ENCODE measurements at places on chromosomes 16 and 17.
A peak's percentile ranks its signal among the peaks of the same experiment; 100 is the strongest.

GRCh38 chr16:19804538-19805323 lies 79.9 kb downstream of the GPRC5B start:
- DNase-seq, result peak; percentile 8

- DNase-seq, result no peak
Observed at GRCh38 chr17:81683208-81683583, 401 bp downstream of the ARL16 start.

- DNase-seq, result no peak
Observed at GRCh38 chr17:81294512-81295030, 536 bp downstream of the SLC38A10 start.

DNA sequence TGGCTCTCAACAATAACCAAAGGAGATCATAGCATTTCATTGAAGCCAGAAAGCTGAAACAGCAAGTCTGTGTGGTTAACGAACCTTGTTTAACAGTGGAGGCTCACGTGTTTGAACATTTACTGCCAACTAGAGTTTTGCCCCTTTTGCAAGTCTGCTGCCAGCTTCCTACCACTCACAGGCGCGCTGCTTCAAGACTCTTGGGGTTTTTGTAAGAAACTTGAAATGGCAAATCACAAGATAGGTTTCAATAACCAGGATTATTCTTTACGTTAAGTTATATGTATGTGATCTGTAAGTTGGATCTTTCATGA lies 1.2 kb downstream of the SNTB2 start:
- no peak for DNase-seq

DNA sequence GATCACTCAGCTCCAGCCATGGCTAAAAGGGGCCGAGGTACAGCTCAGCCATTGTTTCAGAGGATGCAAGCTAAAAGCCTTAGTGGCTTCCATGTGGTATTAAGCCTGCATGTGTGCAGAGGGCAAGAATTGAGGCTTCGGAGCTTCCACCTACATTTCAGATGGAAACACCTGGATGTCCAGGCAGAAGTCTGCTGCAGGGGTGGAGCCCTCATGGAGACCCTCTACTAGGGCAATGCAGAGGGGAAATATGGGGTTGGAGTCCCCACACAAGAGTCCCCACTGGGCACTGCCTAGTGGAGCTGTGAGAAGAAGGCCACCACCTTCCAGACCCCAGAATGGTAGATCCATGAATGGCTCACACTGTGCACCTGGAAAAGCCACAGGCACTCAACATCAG lies 14.7 kb upstream of the PSMD11 start:
- DNase-seq, result no peak

- DNase-seq, result no peak
Observed at GRCh38 chr17:77885678-77886386, 72.7 kb upstream of the TNRC6C start.

GRCh38 chr16:86322806-86323205 lies 187.5 kb upstream of the FOXF1 start:
- DNase-seq, result no peak

- DNase-seq, result no peak
Observed at GRCh38 chr17:71180801-71181385, 939.9 kb upstream of the SOX9 start.

- DNase-seq, result no peak
Observed at GRCh38 chr17:6641247-6641863, 495 bp downstream of the TXNDC17 start.

DNA sequence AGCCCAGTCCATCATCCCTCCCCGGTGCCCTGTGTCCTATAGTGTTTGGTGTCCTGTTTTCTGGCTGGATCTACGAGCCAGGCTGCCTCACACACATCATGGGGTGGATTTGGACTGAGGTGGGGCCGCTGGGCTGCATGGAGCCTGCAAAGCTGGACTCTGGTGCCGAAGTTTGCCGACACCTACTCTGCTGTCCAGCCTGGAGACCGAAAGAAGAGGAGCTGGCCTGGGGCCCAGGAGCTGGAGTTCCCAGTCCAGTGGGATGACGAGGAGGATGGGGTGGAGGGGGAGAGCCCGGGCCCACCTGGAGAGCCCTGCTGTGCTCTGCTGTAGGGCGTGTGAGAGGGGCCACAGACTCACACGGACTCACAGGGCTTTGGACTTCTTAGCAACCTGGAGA lies 40.3 kb upstream of the ENPP7 start:
- DNase-seq, result no peak

DNA sequence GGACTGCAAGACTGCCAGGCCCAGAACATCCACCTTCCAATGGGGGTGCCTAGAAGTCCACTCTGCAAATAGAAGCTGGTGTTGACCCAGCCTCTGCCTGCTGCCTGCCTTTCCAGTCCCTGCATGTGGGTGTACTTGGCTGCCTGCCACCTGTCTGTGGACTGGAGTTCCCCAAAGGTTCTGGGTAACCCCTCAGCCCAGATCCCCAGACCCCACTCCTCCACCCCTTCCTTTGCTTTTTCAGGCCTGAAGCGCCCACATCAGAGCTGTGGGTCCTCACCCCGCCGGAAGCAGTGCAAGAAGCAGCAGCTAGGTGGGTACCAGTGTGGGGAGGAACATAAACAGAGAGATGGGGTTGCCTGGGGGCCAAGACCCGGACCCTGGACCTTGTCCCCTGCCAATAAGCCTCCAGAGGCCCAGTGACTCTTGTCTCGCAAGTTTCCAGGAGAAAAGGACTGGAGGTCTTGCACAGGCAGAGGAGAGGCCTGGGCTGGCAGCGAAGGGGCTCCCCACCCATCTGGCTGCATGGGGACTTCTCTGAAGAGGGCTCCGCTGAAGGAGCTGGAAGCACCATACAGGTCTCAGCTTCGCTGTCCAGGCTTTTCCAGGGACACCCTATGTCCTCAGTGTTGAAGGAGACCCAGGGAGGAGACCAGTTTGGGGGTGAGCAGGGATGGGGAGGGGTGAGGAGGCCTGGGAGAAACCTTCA lies 34.3 kb downstream of the NLRC5 start:
- DNase-seq, result peak; percentile 61

DNA sequence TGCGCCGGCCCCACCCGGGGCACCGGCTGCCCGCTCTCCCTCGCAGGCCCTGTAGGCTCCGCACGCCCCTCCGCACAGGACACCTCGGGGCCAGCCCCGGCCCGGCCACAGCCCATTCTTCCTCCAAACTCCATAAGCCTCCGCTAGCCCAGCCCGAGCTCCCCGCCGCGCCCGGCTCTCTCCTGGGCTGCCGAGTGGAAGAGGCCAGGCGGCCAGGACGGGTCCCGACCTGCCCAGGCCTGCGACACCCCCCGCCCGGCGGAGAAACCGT lies 397 bp downstream of the NCOR1 start:
- DNase-seq, result no peak

- no peak for DNase-seq
Observed at GRCh38 chr17:39349246-39349645, 52.2 kb downstream of the FBXL20 start.

DNA sequence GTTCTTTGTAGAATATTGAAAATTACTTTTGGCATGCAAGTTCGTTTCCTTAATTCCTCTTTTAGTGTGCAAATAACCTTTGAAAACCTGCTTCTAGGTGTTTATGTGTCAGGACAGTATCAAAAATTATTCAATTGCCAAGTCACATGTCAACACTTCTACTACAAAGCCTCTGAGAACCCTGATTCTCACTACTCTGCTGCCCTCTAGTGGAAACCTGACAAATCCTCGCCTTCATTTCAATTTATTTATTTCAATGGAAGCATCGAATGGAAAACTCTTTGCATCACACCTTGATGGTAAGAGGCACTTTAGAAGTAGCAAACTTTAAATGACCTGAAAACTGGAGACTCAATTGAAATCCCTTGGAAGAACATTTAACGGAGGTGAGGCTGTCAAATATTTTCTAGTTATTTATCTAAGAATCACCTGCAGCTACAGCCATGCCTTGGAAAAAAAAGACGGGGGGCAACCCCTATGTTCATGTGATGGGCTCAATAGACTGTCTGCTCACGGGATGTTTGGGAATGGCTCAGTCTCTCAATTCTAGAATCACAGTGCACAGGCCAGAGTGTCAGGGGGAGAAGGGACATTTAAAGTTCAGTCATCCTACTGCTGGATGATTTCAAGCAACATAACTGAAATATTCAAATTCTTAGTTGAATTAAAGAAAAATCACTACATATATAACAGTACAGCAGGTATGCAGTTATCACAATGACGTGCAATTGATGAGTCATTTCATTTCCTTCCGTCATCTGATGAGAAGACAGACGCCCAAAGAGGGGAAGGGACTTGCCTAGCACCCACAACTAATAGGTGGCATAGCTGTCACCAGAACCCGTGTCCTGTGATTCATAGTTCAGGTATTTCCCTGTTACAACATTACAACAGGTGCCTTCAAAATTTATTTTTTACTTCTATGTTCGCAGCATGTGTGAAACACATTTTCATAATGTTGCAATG lies 563.9 kb downstream of the TOX3 start:
- DNase-seq, result no peak

- DNase-seq, result no peak
Observed at GRCh38 chr17:71460943-71461342, 659.9 kb upstream of the SOX9 start.

- no peak for DNase-seq
Observed at GRCh38 chr17:76356803-76357456, 3.2 kb upstream of the PRPSAP1 start.

GRCh38 chr17:65438708-65439294 lies 122.6 kb downstream of the AXIN2 start:
- no peak for DNase-seq

DNA sequence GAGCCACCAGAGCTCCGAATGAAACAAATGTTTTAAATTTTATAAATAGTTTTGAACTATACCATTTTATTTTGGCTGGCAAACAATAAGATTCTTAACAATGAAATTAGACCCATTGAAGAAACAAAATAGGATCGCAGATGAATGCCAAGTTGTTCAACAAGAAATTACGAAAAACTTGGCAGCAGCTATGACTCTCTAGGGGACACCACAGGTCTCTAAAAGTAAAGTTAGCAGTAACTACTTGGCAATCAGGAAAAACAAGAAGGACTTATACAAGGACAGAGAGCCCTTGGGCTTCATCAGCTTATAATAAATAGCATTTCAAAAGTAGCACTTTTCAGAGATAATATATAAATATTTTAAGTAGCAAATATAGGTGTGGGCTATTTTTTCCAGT lies 603.8 kb upstream of the PSMD7 start:
- no peak for DNase-seq

GRCh38 chr17:35519439-35519838 lies 18.0 kb downstream of the SLFN12L start:
- no peak for DNase-seq

GRCh38 chr16:3304370-3304769 lies 860 bp downstream of the TIGD7 start:
- no peak for DNase-seq

- no peak for DNase-seq
Observed at GRCh38 chr16:70796301-70796700, 4.7 kb downstream of the VAC14 start.

GRCh38 chr17:66717641-66718058 lies 117.3 kb upstream of the CACNG5 start:
- DNase-seq, result no peak

- DNase-seq, result no peak
Observed at GRCh38 chr16:81601008-81601428, 156.4 kb downstream of the CMIP start.

GRCh38 chr17:73564843-73565242 lies 79.4 kb downstream of the SDK2 start:
- DNase-seq, result no peak

DNA sequence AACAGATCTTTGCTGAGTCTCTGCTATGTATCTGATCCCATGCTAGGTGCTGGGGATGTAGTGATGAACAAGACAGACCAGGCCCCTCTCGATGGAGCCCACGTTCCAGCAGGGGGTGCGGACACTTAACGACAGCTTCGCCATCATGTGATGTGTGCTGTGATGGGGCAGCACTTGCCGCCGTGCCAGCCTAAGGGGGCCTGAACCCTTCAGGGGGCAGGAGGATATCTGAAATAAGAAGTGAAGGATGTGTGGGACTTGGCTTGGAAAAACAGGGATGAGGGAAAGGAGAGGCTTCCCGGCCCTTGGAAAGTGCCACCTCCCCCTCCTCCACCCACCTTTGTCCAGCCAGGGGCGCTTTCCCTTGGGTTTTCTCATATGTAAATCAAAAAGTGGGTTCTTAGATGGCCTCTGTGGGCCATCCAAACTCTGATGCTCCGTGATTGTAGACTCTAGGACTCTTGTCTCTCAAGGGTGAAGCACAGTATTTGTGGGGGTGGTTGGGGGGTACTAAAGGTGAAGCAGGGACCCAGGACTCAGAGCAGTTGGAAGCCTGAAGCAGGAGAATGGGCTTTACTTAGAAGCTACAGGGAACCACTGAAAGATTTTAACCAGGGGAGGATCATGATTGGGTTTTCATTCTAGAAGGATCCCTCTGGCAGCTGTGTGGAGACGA lies 4.0 kb upstream of the DLX3 start:
- DNase-seq, result no peak

- no peak for DNase-seq
Observed at GRCh38 chr16:67301080-67301782, 21.9 kb downstream of the PLEKHG4 start.

DNA sequence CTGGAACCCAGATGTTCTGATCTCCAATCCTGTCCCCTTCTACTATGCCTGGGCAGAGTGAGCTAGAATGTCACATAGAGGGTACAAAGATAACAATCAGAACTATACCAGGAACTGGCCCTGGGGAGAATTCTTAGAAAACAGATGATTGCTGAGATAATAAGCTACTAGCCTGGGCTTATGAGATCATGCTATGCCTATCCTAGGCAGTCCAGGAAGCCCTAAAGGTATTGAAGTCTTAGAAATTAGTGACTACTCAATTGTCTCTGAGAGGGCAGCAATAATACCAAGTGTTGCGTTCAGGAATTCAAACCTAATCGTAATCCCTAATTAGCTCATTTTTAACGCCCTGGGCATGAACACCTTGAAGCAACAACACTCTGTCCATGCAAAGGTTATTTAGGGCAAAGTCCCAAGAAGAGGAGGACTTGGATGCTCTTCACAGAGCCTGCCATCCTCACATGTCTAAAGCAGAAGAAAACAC lies 77.1 kb downstream of the MMD start:
- DNase-seq, result no peak

DNA sequence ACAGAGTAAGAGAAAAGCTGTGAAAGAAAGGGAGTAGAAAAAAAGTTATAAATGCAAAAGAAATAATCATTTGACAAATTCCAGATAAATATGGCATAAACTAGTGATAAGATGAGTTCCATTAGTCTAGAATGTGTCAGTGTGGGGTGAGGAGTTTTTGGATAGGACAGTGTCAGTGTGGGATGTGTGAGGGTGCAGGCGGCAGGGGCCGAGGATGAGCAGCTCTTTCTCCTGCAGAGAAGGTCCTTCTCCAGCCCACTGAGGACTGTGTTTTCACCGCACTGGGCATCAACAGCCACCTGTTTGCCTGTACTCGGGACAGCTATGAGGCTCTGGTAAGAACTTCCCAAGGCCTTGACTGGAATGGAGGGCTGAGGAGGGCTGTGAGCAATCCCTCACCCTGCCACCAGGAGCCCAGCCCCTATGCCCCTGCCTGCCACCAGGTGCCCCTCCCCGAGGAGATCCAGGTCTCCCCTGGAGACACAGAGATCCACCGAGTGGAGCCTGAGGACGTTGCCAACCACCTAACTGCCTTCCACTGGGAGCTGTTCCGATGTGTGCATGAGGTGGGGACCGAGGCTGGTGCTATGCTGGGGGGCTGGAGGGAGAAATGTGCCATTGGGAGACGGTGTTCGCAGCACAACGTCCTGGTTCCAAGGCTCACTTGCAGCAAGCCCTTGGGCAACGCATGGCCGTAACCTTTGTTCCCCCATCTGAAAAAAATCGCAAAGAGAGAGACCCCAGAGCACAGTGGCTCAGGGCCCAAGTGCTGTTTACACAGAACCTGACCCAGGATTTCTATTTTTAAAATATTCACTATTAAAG lies 13.1 kb downstream of the RAPGEFL1 start:
- DNase-seq, result no peak
